Activated T-cell treated with anti-CD3 and anti-CD28 coated beads, Interleukin-2, amount 50 U/mL, for 24 hours (primary cell): ENCODE measurements at places on chromosomes 2 and 18.

- DNase-seq: no peak
Observed at GRCh38 chr2:172323861-172324597, 103.4 kb upstream of the ITGA6 start.

DNA sequence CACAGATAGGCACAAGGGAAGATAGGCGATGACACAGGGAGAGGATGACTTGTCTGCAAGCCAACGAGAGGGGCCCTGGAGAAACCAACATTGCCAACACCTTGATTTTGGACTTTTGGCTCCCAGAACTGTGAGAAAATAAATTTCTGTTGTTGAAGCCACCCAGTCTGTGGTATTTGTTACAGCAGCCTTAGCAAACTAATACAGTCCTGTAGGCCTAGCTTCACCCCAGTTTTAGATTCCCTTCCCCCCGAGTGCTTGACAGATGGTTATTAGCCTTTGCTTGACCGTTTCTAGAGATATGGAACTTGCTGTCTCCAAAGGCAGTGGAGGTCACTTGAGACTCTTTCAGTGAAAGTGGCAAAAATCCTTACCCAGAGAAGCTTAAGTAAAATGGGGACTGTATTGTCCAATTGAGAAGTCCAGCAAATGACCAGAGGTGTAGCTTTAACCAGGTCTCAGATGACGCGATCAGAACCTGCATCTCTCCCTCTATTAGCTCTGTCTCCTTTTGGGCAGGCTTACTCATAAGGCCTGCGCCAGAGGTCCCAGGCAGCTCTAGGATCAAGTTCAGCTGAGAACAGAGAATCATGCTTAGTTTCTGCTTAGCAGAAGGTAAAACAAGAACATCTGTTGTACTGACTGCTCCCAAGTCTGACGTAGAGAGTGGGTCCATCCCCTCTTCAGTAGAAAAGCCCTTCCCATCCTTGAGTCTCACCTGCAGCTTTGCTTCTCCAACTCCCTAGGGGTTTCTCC lies 50.4 kb downstream of the MFSD6 start:
- DNase-seq: no peak

- no peak for DNase-seq
Observed at GRCh38 chr2:69947325-69947931, 14.0 kb downstream of the ASPRV1 start.

DNA sequence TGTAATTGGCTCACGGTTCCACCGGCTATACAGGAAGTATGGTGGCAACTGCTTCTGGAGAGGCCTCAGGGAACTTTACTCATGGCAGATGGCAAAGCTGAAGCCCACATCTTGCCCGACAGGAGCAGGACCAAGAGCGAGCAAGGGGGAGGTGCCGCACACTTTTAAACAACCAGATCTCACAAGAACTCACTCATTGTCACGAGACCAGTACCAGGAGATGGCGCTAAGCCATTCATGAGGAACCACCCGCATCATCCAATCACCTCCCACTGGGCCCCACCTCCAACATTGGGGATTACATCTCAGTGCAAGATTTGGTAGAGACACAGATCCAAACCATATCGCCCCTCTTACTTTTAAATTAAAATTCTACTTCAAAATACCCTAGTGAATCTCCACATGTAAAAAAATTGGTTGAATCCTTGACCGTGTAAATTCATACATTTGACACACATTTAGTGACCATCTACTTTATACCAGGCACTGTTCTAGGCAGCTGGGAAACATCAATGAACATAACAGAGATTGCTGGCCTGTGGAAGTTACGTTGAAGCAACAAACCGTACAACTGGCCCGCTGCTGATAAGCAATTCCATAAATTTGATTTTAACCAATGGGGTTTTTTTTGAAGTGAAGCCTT lies 87.6 kb downstream of the ALPK2 start:
- DNase-seq: no peak

- no peak for DNase-seq
Observed at GRCh38 chr2:178277741-178278197, 83.5 kb downstream of the OSBPL6 start.

GRCh38 chr2:168345601-168346000 lies 98.2 kb upstream of the STK39 start:
- no peak for DNase-seq
